ENCODE measurements at places on chromosomes 4 and X.

DNA sequence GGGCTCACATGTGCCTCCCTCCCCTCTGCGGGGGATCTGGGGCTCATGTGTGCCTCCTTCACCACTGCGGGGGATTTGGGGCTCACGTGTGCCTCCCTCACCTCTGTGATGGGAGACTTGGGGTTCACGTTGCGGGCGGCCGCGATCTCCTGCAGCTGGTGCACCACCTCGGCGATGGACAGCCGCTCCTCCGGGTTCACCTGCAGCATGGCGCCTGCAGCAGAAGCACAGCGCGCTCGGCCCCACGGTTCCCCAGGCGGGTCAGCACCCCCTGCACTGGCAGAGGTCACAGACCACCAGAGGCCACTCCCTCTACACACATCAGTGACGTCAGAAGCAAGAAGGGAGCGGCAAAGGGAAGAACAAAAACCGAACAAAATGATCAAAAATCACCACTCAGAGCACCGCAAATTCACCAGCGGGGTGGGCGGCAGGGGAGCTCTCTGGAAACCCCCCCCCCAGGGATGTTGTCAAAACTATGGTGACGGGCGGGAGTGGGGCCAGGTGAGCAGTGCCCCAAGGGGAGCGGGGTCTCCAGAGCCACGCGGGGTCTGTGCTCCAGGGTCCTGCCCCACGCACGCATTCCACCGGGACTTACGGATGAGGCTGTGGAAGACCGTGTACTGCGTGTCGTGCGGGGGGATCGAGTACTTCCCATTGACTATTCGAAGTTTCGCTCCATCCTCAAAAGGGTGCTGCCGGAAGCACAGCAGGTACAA, 38.7 kb downstream of the GAK start:
- DNase-seq, result no peak

- no peak for DNase-seq
Observed at GRCh38 chr4:61741327-61742096, 541.4 kb downstream of the ADGRL3 start.

- no peak for DNase-seq
Observed at GRCh38 chrX:48696909-48697727, 584 bp downstream of the SUV39H1 start.

- no peak for DNase-seq
Observed at GRCh38 chr4:183106839-183107238, 7.8 kb downstream of the WWC2 start.

DNA sequence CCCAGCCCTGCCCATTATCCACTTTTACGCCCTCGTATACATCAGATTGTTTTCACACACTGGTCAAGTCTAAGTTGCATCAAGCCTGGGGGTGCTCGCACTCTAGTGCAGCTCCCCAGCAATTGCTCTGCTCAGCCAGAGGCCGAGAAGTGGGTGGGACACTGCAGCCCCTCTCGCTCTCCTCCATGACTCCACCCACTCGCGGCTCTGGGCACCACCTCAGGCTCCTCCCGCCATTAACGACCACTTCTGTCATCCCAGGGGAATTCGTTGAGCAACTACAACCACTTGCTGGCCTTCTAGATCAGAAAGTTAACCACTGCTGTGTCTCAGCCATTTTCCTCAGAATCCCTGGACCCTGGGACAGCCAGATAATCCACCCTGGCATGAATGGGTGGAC, 53.6 kb downstream of the ETNPPL start:
- no peak for DNase-seq

- DNase-seq, result no peak
Observed at GRCh38 chrX:53684415-53685192, 1.9 kb downstream of the HUWE1 start.

DNA sequence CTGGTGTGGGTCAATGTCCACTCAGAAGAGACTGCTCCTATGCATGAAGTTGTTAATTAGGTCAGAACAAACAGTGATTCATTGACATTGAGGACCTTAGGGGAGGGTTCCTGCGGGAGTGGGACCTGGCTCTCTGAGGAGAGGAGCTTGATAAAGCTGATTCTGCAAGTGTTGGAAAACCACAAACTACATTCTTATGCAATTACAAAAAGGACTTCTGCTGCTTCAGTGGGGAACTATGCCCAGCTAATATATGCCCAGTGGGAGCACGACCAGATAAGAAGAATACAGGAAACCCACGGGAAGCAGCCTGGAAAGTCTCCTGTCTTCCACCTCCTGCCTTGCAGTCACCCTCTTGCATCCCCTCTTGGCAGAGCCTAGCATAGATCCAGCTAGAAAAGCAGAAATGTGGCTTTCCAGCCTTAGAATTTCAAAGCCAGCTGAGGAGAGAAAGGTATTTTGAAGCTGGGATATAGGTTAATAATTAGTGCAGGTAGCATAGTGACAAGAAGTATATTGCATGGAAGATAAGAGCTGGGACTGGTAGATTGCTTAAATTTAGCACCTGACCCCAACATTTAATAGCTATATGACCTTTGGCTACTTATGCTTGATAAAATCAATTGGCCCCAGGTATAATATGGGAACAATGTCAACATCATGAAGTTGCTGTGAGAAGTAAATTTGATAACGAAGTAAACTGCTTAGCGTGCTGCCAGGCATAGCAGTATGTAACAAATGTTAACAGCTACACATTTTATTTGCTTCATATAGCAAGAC, 34.9 kb upstream of the UGT8 start:
- no peak for DNase-seq

- DNase-seq, result no peak
Observed at GRCh38 chr4:15917297-15917696, 21.2 kb downstream of the FGFBP1 start.

DNA sequence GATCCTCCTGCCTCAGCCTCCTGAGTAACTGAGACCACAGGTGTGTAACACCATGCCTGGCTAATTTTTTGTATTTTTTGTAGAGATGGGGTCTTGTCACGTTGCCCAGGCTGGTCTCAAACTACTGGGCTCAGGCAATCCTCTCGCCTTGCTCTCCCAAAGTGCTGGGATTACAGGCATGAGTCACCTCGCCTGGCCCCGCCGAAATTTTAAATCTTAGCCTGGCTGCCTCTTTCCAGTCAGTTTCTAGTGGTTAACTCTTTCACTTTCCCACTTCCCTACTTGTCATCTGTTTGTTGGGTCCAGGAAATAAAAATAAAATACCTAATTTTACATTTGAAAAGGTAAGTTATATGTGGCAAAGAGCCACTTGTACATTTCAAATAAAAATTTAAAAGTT, 62.4 kb downstream of the TMEM165 start:
- DNase-seq, result no peak

Data from CD8-positive, alpha-beta memory T cell (primary cell).